ENCODE measurements at places on chromosomes 1 and 21.

- H3K27me3 ChIP-seq = no peaks in the 10 kb centered on the region
- H3K27ac ChIP-seq = no peak overlapping the region
- no peaks in the 10 kb centered on the region for H3K4me1 ChIP-seq
- H3K36me3 ChIP-seq = no peaks in the 10 kb centered on the region
- H3K4me3 ChIP-seq = no peak overlapping the region
Observed at GRCh38 chr1:30920827-30921226, 12.3 kb upstream of the SDC3 start.

GRCh38 chr1:46133781-46134350, 1.4 kb upstream of the PIK3R3 start:
- peak overlapping the region; percentile 72 for H3K27ac ChIP-seq
- no peak for DNase-seq
- no peaks in the 10 kb centered on the region for H3K27me3 ChIP-seq
- H3K4me3 ChIP-seq = no peak overlapping the region

DNA sequence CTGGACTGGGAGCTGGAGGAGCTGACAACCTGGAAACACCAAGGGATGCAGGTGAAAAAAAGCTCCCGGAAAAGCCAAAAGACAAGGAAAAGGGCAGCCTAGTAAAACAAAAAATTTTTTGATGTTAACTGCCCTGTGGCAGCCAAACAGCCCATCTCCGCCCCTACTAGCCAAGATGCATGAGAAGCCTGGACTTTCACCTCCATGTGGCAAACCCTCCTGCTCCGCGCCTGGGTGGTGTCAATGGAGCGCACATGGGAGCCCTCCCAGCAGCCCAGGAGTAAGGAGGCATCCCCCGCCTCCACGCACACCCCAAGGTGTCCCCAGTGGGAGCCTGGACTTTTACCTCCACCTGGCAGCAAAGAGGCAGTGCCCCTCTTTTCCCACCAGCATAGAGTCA, 30.5 kb downstream of the LEMD1 start:
- no peaks in the 10 kb centered on the region for H3K27me3 ChIP-seq
- no peaks in the 10 kb centered on the region for H3K4me1 ChIP-seq
- H3K4me3 ChIP-seq = no peak overlapping the region
- DNase-seq = no peak

- no peaks in the 10 kb centered on the region for H3K36me3 ChIP-seq
- H3K4me1 ChIP-seq = no peaks in the 10 kb centered on the region
- no peaks in the 10 kb centered on the region for H3K27me3 ChIP-seq
- no peak for DNase-seq
Observed at GRCh38 chr1:107683191-107683657, 281.8 kb downstream of the VAV3 start.

DNA sequence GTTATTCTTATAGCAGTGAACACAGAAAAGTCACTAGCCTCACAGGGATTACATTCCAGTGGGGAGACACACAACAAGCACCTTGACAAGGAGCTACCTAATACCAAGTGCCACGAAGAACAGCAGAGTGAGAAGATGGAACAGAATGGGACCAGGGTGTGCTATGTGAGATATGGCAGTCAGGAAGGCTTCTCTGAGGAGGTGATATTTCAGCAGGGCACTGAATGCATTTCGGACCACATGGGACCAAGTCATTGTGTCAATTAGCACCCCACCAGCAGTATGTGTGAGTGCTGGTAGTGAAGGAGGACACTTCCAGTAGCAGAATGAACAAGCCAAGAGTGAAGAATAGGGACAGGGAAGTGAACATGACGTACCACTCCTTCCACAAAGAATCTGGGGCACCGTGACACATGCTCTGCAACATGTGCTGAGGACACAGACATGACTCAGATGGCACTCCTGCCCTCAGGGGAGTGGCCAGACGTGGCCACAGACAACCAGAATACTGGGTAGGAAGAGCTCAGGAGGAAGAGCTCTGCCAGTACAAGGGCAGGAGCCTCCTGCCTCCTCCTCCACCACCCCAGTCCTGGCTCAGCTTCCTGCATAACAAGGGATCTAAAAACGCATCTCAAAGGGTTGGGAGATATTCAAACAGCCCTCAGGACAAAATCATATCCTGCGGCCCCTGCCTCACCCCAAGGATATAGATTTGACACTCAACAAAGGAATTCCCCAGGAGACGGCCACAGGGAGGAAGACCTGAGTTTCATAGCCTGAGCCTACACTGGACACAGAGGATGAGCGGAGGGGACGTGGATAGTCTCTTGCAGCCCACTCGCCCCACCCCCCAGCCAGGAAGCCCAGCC, 102.5 kb downstream of the TRABD2B start:
- DNase-seq = no peak
- no peak overlapping the region for H3K27ac ChIP-seq
- H3K27me3 ChIP-seq = no peaks in the 10 kb centered on the region
- no peaks in the 10 kb centered on the region for H3K36me3 ChIP-seq
- no peaks in the 10 kb centered on the region for H3K4me1 ChIP-seq

DNA sequence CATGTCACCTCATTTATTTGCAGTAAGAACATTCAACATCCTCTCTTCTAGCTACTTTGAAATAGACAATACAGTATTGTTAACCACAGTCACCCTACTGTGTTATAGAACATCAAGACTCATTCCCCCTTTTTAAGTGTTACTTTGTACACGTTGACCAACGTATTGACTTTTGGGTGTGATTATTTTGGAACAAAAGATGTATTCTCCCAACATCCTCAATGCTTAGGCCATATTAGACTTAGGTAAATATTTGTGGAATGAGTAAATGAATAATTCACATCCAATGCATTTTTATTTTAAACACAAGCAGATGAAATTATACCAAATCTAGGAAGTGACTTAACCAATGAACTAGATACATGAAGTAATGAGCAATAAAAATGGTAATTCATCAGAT, 296.6 kb downstream of the CHRM3 start:
- no peak overlapping the region for H3K27ac ChIP-seq
- no peaks in the 10 kb centered on the region for H3K36me3 ChIP-seq
- no peak overlapping the region for H3K4me3 ChIP-seq
- H3K4me1 ChIP-seq = no peaks in the 10 kb centered on the region

DNA sequence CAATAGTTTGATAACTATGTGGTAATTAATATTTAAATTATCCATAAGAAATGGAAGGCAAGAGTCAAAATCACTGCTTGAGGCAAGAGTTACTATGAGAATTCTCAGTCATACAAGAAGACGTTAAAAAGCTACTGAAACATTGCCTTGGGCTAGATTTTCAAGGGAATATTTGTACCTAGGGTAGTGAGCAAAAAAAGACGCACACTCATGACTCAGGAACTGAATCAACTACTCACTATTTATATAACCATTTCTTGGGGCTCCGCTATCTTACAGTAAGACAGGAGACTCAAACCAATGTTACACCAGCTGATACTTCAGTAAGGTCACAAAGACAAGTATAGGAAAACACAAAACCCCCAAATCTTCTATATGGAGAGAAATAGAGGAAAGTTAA, 151.5 kb upstream of the RNPC3 start:
- H3K36me3 ChIP-seq = no peaks in the 10 kb centered on the region
- H3K27me3 ChIP-seq = no peaks in the 10 kb centered on the region
- no peak overlapping the region for H3K4me3 ChIP-seq
- no peaks in the 10 kb centered on the region for H3K4me1 ChIP-seq

GRCh38 chr1:80566867-80567266, 1233.9 kb upstream of the ADGRL2 start:
- H3K4me1 ChIP-seq = no peaks in the 10 kb centered on the region
- no peaks in the 10 kb centered on the region for H3K27me3 ChIP-seq
- H3K36me3 ChIP-seq = no peaks in the 10 kb centered on the region
- no peak for DNase-seq
- H3K4me3 ChIP-seq = no peak overlapping the region
